ENCODE measurements at places on chromosomes 4 and X.

DNA sequence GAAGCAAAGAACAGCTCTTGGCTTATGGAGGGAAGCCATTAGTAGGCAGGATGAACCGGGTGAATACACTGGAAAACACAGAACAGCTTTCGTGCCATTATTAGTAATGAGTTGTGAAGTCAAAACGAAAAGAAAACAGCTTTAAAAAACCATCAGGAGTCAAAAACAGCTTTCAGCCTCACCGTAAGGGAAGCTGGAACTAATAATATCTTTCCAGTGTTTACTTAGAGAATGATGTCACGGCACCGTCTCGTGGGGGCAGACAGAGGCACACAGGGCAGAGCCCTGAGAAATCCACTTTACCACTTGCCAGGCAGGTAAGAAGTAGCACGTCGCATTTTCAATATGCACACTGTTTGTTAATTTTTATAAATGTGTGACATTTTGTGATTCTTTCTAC, 37.9 kb upstream of the HMX1 start:
- no peak for DNase-seq

GRCh38 chr4:54999003-54999402, 126.4 kb downstream of the KDR start:
- DNase-seq = no peak

DNA sequence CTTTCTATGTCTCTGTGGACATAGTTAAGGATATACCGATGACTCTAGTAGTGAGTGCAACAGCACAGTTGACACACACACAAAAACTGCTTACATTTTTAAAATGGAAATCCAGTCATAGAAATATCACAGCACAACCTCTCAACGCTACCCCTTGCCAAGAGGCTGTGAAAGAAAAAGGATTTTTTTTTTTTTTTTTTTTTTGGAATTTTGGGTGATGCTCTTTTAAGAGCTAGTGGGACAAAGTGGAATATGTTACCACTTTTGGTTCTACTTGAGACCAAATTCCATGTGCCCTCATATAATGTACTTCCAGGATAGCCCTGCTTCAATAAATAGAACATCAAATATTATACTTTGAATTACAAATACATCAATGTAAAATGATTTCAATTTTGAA, 381.1 kb upstream of the MAGEB2 start:
- no peak for DNase-seq

- DNase-seq = no peak
Measured at GRCh38 chr4:67702166-67702565, 1.2 kb upstream of the UBA6 start.

- DNase-seq = no peak
Measured at GRCh38 chr4:48133669-48134068, 381 bp downstream of the TXK start.

- DNase-seq = no peak
Measured at GRCh38 chrX:154779261-154779660, 16.6 kb downstream of the DKC1 start.

DNA sequence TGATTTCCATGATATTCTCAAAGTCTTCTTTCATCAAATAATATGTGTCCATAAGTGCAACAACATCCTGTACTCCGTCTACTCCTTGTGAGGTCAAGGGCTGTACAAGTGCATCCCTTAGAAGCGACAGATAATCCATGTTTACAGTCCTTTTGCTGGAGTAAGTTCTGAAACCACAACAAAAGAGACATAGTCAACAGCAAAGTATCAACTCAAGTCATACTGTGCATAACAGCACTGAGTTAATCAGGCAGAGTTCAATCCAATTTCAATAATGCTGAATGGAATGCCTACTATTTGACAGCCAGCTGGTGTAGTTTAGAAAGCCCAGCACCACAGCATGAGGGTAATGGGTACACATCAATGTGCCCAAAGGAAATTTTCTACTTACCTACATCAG, 74.5 kb downstream of the RFC1 start:
- DNase-seq = no peak

GRCh38 chr4:67120369-67120768, 424.9 kb downstream of the CENPC start:
- no peak for DNase-seq
